CD8-positive, alpha-beta memory T cell (primary cell): ENCODE measurements at places on chromosomes 1 and 21. TPM values are rescaled to one million over a fixed set of nuclear protein-coding genes. Genes with fewer than 3 reads are reported as not detected.

TMEM269 gene
- total RNA-seq, result 0.20 TPM

ADORA3 gene
- 0.39 TPM for total RNA-seq

RAVER2 gene
- 6.7 TPM for total RNA-seq

PTPN22 gene
- total RNA-seq, result 57.7 TPM

DCST1 gene
- not detected for total RNA-seq

FCAMR gene
- total RNA-seq, result not detected

CEP350 gene
- total RNA-seq, result 41.4 TPM

CFHR3 gene
- total RNA-seq, result not detected

TMEM52 gene
- total RNA-seq, result 1.4 TPM

NHLH1 gene
- total RNA-seq, result 0.38 TPM

CFAP141 gene
- not detected for total RNA-seq

CHML gene
- total RNA-seq, result 20.3 TPM

- no peaks in the 10 kb centered on the region for H3K36me3 ChIP-seq
- no peak overlapping the region for H3K4me3 ChIP-seq
- DNase-seq, result no peak
- H3K4me1 ChIP-seq, result no peaks in the 10 kb centered on the region
- H3K27ac ChIP-seq, result no peak overlapping the region
Observed at GRCh38 chr1:205948039-205948438, 4.8 kb upstream of the SLC26A9 start.

- DNase-seq, result no peak
- peaks cover 44% of the 10 kb centered on the region for H3K27me3 ChIP-seq
- no peak overlapping the region for H3K27ac ChIP-seq
- no peaks in the 10 kb centered on the region for H3K4me1 ChIP-seq
- no peaks in the 10 kb centered on the region for H3K36me3 ChIP-seq
Observed at GRCh38 chr1:50421768-50422674, 1.2 kb downstream of the DMRTA2 start.

DNA sequence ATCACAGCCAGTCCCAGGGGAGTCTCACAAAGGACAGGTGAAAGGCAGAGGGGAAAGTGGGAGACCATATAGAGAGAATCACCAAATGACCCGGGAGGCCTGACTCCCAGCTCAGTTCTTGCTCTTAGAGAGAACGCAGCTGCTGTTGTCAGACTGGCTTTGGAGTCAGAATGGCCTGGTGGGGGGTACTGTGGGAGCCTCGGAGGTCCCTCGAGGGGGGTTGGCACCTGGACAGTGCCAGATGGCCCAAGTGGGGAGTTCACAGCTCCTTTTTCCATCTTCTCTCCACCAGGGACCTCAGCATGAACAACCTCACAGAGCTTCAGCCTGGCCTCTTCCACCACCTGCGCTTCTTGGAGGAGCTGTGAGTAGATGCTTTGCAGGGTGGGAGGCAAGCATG lies 31.5 kb downstream of the LGR6 start:
- H3K27ac ChIP-seq, result no peak overlapping the region
- no peak overlapping the region for H3K4me3 ChIP-seq
- peaks cover 5% of the 10 kb centered on the region for H3K4me1 ChIP-seq
- DNase-seq, result no peak
- H3K27me3 ChIP-seq, result no peaks in the 10 kb centered on the region
- H3K36me3 ChIP-seq, result no peaks in the 10 kb centered on the region

- no peak overlapping the region for H3K4me3 ChIP-seq
- no peak for DNase-seq
- H3K27ac ChIP-seq, result no peak overlapping the region
- no peaks in the 10 kb centered on the region for H3K36me3 ChIP-seq
- no peaks in the 10 kb centered on the region for H3K27me3 ChIP-seq
Observed at GRCh38 chr1:206809504-206810084, 37.3 kb upstream of the IL10 start.

GRCh38 chr1:115343200-115343737 lies 5.2 kb upstream of the NGF start:
- H3K4me3 ChIP-seq, result no peak overlapping the region
- H3K27ac ChIP-seq, result no peak overlapping the region
- H3K36me3 ChIP-seq, result no peaks in the 10 kb centered on the region
- H3K27me3 ChIP-seq, result no peaks in the 10 kb centered on the region
- no peaks in the 10 kb centered on the region for H3K4me1 ChIP-seq

DNA sequence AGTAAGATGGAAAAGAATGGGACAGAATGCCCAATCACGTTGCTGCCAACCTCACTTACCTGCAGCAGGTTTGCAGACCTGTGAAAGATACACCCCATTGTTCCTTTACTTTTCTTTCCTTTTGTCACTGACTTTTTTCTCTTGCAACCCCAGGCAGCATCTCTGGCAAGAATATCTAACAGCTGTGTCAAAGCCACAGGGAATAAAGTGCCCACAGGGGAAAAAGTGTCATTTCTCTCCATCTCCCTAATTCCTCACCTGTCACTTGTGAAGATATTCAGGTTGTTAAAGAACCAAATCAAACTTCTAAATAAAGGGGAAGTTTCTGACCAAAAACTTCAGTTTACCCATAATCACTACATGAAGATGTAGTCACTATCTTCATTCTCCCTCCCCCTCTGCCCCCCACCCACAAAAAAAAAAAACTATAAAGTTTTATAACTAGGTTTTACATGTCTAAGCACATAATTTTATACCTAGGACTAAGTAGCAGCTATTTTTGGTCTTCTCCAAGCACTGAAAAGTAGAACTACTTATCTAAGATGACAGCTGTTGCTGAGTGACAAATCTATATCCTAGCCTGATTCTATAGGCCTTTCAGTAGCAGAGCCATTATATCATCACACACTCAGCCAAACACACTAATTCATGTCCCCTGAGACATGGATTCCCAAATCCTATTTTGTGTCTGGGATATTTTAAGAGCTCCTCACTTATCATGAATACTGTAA lies 54.9 kb downstream of the TBX15 start:
- no peak overlapping the region for H3K27ac ChIP-seq
- no peak for DNase-seq
- no peaks in the 10 kb centered on the region for H3K27me3 ChIP-seq
- H3K36me3 ChIP-seq, result no peaks in the 10 kb centered on the region

GRCh38 chr1:244513493-244513892 lies 52.4 kb downstream of the CATSPERE start:
- H3K4me3 ChIP-seq, result no peak overlapping the region
- no peaks in the 10 kb centered on the region for H3K36me3 ChIP-seq
- no peaks in the 10 kb centered on the region for H3K27me3 ChIP-seq
- H3K27ac ChIP-seq, result no peak overlapping the region
- no peak for DNase-seq
- H3K4me1 ChIP-seq, result no peaks in the 10 kb centered on the region

GRCh38 chr1:202351725-202352124 lies 3.2 kb downstream of the PPP1R12B start:
- DNase-seq, result no peak
- H3K36me3 ChIP-seq, result no peaks in the 10 kb centered on the region
- H3K27ac ChIP-seq, result no peak overlapping the region
- no peak overlapping the region for H3K4me3 ChIP-seq

- DNase-seq, result no peak
- H3K27ac ChIP-seq, result no peak overlapping the region
- no peak overlapping the region for H3K4me3 ChIP-seq
- H3K27me3 ChIP-seq, result no peaks in the 10 kb centered on the region
- H3K4me1 ChIP-seq, result no peaks in the 10 kb centered on the region
Observed at GRCh38 chr1:199411506-199411905, 616.0 kb upstream of the NR5A2 start.

DNA sequence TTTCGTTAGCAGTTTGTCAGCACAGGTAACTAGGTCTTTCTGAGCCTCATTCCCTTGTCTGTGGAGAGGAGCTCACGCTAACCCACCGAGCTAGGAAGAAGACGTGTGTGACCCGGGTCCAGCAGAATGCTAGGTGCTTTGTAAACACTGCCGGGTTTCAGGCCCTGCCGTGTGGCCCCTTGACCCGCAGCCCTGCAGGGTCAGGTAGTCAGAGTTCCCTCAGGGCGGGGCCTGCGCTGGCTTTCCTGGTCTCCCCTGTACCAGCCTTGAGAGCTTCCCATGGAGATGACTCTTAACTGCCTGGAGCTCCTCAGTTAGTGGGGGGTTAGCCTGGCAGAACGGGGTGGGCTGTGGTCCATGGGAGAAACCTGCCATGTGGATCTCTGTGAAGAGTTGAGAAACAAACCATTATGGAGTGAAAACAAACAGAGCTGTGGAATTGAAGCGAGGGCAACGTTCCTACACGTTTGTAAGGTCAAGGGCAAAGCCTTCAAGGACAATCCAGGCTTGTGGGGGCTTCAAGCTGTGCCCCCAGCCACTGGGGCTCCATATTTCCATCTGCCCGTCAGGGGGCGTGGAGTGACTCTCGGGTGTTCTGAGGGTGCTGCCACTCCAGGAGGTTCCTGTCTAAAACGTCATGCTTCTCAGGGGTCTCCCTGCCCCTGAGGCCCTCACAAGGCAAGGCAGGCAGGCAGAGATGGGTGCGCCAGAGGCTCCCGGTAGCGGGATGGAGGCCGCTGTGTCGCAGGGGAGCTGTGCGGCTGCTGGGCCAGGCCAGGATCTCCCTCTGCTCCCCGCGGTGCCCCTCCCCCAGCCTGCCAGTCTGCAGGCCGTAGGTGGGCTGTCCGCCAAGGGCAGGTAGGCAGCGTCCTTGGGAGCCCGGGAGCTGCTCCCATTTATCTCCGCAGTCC lies 23.8 kb downstream of the LHX4 start:
- no peaks in the 10 kb centered on the region for H3K36me3 ChIP-seq
- peaks cover 43% of the 10 kb centered on the region for H3K27me3 ChIP-seq
- DNase-seq, result no peak
- no peak overlapping the region for H3K27ac ChIP-seq

- peaks cover 8% of the 10 kb centered on the region for H3K4me1 ChIP-seq
- no peak overlapping the region for H3K4me3 ChIP-seq
- peak overlapping the region; percentile 9 for H3K27ac ChIP-seq
- DNase-seq, result no peak
Observed at GRCh38 chr1:26598890-26599289, 69.3 kb downstream of the RPS6KA1 start.

GRCh38 chr1:39183503-39184353 lies 20.8 kb upstream of the MACF1 start:
- no peaks in the 10 kb centered on the region for H3K27me3 ChIP-seq
- H3K27ac ChIP-seq, result peak overlapping the region; percentile 4
- no peak overlapping the region for H3K4me3 ChIP-seq

DNA sequence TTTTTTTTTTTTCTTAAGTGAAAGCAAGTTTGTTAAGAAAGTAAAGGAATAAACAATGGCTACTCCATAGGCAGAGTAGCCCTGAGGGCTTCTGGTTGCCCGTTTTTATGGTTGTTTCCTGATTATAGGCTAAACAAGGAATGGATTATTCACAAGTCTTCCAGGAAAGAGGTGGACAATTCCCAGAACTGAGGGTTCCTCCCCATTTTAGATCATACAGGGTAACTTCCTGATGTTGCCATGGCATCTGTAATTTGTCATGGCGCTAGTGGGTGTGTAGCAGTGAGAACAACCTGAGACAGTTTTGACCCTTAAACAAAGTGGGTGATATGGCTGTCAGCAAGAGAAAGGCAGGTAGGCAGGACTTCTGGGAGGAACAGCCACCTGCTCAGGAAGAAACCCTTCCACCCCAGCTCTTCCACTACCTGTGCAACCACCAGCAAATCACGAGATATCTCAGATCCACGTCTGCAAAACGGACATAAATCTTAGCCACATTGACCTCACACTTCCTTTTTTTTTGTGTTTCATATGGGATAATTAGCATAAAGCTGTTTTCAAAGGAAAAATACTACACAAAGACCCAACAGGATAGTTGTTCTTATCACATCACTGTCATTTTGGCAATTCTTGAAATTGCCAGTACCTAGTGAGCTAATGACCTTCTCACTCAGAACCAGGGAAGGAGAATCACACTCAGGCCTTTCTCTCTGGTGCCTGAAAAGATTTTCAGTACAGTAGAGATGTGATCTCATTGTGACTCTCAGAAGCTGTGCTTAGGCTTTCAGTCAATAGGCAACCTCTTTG lies 34.8 kb upstream of the DUSP10 start:
- no peak overlapping the region for H3K27ac ChIP-seq
- H3K4me1 ChIP-seq, result peaks cover 42% of the 10 kb centered on the region
- no peak overlapping the region for H3K4me3 ChIP-seq

DNA sequence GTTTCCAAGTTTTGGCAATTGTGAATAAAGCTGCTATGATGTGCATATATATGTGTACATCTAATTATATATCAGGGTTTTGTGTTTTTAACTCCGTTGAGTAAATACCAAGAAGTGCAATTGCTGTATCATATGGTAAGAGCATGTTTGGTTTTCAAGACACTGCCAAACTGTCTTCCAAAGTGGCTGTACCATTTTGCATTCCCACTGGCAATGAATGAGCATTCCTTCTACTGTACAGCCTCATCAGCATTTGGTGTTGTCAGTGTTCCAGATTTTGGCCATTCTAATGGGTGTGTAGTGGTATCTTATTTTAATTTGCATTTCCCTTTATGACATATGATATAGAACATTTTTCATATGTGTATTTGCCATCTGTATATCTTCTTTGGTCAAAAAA lies 246.3 kb downstream of the USH2A start:
- no peaks in the 10 kb centered on the region for H3K36me3 ChIP-seq
- DNase-seq, result no peak
- no peak overlapping the region for H3K4me3 ChIP-seq
- H3K4me1 ChIP-seq, result no peaks in the 10 kb centered on the region
- no peaks in the 10 kb centered on the region for H3K27me3 ChIP-seq
- no peak overlapping the region for H3K27ac ChIP-seq

DNA sequence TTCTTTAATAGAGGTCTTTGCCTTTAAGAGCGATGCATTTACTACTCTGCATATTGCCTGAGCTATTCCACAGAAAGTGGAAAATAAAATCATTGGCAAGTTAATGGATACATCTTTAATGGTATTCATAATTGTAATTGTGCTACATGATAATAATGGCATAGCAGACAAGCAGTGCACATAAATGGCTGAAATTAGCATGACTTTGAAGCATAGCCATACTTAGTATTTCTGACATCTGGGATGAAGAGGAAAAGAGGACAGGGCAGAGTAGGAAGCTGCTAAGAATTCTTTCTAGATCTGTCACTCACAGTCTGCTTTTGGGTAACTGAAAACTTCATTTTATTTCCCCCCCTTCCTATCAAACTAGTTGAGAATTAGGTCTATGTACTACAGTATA lies 195.0 kb upstream of the NRIP1 start:
- no peak overlapping the region for H3K4me3 ChIP-seq
- no peak overlapping the region for H3K27ac ChIP-seq
- H3K27me3 ChIP-seq, result no peaks in the 10 kb centered on the region
- H3K36me3 ChIP-seq, result no peaks in the 10 kb centered on the region
- no peaks in the 10 kb centered on the region for H3K4me1 ChIP-seq
- no peak for DNase-seq

DNA sequence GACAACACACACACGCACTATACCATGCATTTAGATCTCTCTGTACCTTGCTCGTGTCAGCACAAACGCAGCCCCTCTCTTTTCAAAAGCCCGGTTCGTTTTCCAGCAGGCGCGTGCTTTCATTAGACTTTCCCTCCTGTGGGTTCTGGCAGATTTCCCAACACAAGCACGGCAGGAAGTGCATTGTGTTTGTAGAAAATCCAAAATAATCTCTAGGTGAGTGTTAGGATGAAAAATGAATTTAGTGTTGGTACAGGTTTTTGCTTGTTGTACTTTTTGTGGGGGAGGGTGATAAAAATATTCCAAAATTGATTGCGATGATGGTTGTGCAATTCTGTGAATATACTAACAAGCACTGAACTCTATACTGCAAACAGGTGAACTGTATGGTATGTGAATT lies 54.1 kb upstream of the POFUT2 start:
- no peaks in the 10 kb centered on the region for H3K36me3 ChIP-seq
- H3K27ac ChIP-seq, result no peak overlapping the region
- no peaks in the 10 kb centered on the region for H3K4me1 ChIP-seq
- DNase-seq, result no peak

GRCh38 chr1:169184812-169185211 lies 78.3 kb downstream of the ATP1B1 start:
- H3K4me3 ChIP-seq, result no peak overlapping the region
- H3K27ac ChIP-seq, result no peak overlapping the region
- no peaks in the 10 kb centered on the region for H3K4me1 ChIP-seq
- H3K27me3 ChIP-seq, result no peaks in the 10 kb centered on the region
